ENCODE measurements at places on chromosomes 4 and X.
A peak's percentile ranks its signal among the peaks of the same experiment; 100 is the strongest.

DNA sequence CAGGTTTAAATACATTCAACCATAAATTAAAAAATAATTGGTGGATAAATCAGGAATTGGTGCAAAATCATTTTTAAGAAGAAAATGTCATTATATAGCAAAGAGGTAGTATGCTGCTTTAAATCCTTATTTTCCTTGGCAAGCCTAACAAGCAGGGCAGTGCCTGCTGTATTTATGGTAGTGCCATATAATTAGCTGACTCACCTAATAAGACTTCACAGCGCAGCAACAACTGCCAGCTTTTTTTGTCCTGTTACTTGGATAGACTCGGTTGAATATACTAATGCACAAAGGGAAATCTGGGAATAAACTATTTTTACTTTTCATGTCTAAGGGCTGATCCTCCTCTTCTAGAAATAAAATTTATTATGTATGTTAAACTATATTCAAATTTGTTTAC lies 99.1 kb downstream of the SNCA start:
- DNase-seq, result peak; percentile 85

- no peak for DNase-seq
These were observed 2325.2 kb downstream of the PCDH7 start for GRCh38 chr4:33045334-33045733.

DNA sequence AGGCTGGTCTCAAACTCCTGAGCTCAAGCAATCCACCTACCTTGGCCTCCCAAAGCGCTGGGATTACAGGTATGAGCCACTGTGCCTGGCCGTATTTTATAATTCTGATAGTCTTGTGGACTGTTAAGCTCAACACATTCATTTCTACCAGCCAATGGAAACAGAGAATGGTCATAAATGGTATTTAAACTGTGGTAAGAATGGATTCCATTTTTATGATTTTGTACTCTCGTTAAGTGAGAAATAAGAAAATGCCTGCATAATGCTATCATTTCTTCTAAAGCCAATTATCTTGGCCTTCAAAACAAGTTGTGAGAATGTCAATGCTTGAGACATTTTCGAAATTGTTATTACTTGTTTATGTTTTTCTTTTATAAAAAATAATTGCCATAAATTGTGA lies 321.0 kb downstream of the IL15 start:
- no peak for DNase-seq

DNA sequence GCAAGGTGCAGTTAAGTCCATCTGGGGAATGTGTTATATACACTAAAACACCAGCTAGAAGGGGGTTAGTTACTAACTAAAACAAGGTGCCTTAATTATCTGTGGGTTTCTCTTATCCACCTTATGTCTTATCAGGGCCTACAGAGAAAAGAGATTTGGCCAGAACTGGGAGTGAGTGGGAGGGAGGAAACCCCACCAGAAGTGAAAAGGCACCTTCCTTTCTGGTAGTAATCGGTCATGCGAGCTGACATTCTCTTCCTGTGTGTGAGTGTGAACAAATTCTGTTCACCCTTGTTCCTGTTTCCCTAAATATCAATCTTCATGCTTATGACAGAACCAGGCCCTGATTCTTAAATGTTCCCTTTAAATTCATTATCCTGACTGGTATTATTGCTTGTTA lies 43.5 kb downstream of the SRPX2 start:
- no peak for DNase-seq

DNA sequence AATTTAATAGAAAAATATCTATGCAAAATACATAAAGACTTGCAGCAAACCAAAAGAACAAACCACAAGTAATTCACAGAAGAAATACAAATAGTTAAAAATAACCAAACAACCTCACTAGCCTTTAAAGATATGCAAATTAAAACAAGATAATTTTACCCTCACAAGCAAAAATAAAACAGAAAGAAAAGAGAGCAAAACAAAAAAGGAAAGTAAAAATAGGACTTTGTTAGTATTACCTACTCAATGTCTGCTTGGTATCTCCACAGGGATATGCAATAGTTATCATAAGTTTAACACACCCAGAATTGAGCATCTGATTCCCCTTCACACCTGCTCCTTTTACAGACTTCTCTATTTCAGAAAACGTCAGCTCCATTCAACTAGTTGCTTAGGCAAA lies 737.5 kb upstream of the MAGEB2 start:
- no peak for DNase-seq

DNA sequence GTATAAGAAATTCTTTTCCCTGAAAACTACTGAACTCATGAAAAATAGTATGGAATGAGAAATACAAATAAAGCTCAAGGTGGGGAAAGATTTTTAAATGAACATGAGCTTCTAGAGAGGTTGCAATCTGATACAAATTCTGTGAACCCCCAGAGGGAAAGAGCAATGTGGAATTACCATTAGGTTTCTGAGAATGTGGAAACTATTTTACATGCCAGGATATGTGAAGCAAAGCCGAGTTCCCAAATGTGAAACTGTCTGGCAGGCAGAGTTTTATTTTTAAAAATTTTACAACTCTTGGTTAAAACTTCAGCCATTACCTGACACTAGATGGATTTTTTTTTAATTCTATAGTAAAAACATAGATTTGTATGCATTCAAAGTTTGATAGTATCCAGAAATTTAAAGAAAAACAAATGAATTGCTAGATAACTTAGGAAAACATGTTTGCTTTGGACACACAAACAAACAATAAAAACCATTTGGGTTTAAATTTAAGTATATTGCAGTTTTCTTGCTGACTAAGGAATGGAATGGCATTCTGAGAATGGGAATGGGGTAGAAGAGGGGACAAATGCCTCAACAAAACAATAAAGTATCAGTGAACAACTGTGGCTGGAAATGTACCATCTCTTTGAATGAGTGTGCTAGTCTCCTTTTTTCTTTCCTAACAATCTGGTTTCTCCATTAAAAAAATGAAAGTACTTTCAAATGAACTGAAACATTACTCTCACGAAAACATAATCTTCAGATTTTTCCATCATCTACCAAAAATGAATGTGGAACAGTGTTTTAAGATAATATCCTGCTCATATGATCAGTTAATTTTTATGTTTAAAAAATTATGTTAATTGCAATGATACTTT lies 99.6 kb downstream of the PCDH18 start:
- DNase-seq, result no peak

DNA sequence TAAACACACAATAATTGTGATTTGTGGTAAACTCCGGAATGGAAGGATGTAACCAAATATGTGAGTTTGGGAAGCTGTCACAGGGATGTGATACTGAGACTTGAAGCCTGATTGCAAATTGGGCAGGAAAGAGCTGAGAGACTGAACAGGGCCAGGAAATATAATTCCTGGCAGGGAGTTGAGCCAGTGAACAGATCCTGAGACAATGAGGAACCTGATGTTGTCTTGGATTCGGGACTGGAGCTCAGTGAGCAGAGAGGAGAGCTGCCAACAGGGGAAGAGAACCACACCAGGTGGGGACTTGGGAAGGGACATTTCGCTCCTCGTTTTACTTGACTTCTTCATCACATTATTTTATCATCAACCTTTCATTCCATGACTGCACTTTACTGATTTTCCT lies 386.0 kb downstream of the TLL1 start:
- no peak for DNase-seq

GRCh38 chr4:183638436-183638835 lies 20.5 kb downstream of the RWDD4 start:
- DNase-seq, result no peak

DNA sequence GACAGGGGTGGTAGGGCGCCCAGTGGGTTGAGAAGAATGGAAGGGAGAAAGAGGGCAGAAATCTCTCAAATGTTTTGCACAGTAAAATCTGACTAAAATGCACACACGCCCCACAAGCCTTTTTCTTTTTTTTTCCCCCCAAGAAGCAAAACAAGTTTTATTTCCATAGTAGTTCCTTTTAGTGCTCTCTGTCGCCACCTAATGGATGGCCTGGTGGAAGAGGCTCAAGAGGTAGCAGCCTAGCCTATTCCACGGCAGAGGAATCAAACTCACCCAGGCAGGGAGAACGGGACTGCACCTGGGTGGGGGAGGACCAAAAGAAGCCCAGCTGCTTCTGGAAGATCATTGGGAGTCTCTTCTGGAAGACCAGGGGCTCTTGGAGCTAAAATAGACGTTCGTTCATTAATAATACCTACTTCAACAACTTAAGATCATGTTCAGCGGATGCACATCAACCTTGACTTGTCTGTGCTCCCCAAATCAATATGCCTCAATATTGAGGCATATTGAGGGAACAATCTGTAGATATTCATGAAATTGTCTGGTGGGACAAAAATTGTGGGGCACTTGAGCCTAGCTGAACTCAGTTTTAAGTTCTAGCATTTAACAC lies 31.6 kb upstream of the IRAK1 start:
- peak; percentile 49 for DNase-seq

DNA sequence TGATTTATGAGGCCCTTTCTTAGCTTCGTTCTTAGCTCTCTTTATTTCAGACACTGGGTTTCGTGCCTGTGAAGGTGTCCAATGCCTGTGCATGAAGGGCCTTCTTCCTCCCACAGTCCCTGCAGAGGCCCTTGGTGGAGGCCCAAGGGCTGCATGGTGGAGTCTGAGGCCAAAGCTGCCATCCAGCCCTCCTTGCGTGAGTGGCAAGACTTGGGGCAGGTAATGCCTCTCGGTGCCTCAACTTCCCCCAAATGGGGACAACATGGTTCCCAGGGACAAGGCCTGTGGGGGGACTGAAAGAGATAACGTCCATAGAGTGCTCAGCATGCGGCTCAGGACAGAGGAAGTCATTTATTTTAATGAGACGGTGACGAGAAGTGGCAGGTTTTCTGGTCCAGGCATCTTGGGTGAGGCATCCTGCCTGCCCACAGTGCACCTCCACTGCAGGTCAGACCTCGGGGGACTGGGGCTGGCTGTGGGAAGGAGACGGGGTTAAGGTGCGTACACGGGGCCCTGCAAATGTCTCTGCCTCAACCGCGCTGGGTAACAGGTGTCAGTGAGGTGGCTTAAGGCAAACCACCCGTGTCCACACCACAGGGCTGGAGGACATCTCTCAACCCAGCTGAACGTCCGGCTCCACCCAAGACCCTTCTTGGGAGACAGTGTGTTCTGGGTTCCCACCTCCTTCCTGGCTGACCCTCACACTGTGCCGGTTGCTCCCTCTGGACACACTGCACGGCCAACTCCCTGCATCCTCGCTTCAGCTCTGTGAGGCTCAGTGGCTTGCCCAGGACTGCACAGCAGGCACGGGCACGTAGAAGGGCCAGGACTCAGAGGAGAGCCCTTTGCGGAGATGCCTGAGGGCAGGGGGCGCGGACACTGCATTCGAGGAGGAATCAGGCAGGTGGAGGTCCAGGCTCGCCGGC lies 50.5 kb downstream of the PSAPL1 start:
- DNase-seq, result no peak

DNA sequence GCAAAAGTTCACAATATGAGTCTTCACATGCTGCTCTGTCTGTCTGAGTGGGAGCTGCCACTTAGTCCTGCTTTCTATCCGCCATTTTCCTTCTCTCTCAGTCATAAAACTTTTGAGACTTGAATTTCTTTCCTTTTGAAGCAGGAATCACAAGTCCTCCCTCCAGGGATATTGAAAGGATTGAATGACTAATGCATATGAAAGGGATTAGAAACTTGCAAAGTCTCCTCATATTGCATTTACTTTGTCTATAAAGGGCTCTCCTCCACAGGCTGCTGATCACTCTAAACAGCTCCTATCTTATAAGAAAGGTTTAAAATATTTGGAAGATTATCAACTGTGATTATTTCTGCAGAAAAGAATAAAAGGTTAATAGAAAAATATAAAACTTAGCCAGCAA lies 879.1 kb downstream of the ARAP2 start:
- no peak for DNase-seq

- peak; percentile 88 for DNase-seq
These were observed 48.2 kb upstream of the SLIT2 start for GRCh38 chr4:20203508-20203907.

Measured in A172 (cell line).